Activated CD4-positive, CD25-positive, alpha-beta regulatory T cell treated with anti-CD3 and anti-CD28 coated beads, Interleukin-2, amount 50 U/mL, for 16 hours (primary cell): ENCODE measurements at places on chromosomes 1 and 21.

GRCh38 chr1:167126811-167127210 lies 32.9 kb downstream of the STYXL2 start:
- DNase-seq: no peak

DNA sequence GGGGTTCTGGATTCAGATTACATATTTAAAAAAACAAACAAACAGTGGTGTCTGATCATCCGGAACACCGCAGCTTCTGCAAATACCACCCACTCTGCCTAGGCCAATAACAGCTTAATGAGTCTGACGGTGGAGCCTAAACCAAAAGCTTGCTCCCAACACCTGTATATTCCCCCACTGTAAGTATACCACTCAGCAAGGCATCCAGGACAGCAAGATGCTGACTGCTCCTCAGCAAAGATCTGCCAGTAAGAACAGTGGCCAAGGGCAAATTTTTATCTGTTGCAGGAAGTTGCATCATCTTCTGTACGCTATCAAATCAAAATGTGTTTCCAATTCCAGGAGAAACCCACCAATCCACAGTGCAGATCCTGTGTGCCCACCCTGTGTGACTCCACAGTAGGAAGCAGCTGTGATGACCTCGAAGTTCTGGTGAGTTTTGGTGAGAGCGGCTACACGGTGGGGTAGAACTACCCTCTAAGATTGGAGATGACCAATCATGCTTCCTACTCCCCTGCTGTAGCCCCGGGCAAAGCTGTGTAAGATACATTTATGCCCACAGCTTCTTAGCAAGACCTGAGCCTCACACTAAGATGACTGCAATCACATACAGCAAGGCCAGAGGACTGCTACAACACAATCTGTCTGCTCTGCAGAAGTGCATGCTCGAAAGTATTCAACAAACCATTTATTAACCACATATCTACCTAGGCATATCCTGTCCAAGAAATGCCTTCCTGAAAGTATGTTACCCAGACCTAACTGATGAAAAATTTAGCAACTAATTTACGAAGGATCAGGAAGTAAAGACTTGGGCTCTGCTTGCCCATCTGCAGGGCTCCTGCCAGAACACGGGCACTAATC lies 30.5 kb downstream of the SIPA1L2 start:
- no peak for DNase-seq

GRCh38 chr1:209678981-209679539 lies 3.8 kb downstream of the G0S2 start:
- no peak for DNase-seq

DNA sequence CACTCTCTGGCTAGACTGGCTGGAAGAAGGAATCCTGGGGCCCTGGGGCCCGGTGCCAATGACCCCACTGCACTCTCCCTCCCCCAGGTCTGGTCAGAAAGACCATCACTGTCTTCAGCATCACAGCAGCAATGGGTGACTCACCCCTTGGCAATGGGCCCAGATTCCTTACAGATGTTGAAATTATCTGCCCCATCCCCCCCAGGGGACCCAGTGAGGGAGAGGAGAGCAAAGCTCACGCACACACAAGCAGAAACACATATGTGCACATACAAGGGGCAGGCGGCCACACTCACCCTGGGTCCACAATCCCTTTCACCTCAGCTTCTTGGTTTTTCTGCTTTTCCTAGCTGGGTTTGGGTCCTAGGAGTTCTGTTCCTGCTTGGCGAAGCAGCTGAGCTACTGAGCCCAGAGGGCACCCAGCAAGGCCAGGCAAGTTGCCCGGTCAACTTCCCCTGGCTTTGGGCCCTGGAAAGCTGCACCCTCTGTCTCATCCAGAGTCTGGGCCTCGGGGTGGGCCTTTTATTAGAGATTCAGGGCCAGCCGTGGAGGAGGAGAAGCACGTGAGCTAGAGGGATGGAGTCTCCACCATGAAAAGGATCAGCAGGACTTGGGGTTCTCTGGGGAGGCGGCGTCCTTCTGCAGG lies 2.6 kb downstream of the COL16A1 start:
- DNase-seq: no peak

DNA sequence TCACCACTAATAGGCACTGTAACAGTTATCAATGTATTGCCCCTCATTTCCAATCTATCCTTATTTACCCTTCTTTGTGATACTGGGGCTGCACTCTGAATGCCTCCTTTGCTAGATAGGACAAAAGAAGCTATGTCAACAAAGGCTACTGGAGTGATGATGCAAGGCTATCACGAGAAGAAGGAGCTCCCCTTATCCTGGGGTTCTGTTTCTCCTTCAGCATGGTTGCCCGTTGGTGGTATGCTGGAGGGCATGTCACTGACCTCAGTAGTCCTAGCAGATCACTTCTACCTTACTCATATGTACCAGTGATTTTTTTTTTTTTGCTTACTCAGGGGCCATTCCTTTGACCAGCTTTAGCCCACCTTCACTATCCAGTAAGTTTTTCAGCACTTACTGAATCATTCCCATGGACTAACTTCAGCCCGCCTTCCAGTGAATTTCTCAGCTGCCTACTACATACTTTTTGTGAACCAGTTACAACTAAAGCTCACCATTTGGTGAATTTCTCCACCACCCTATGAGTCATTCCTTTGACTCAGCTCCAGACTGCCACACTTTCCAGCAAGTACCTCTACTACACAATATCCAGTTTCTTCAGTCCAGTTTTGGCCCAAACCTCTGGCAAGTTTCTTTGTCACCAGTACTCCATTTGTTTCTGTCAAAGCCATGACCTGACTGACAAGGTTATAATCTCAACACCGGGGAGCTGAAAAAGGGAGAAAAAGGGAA lies 944.5 kb downstream of the KCNT2 start:
- DNase-seq: no peak

- DNase-seq: no peak
Observed at GRCh38 chr1:59688976-59689375, 125.8 kb upstream of the HOOK1 start.

- DNase-seq: no peak
Observed at GRCh38 chr1:31376375-31377134, 3.7 kb upstream of the FABP3 start.

DNA sequence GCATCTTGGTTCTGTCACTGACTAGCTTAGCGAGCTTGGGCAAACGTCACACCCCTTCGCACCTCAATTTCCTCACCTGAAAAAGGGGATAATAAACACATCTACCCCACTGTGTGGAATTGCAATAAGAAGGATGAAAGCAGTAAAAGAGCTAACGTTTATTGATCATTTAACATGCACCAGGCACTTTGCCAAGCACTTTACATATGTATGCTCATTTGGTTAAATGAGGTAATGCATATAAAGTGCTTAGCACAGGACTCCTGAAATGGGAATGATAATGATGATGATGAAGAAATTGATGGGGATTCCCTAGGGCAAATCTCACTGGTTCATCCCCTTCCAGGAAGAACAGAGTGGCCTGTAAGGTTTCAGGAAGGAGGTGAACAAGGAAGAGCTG lies 4.8 kb downstream of the NKAIN1 start:
- no peak for DNase-seq

GRCh38 chr1:169974067-169974466 lies 80.4 kb upstream of the SCYL3 start:
- DNase-seq: no peak

DNA sequence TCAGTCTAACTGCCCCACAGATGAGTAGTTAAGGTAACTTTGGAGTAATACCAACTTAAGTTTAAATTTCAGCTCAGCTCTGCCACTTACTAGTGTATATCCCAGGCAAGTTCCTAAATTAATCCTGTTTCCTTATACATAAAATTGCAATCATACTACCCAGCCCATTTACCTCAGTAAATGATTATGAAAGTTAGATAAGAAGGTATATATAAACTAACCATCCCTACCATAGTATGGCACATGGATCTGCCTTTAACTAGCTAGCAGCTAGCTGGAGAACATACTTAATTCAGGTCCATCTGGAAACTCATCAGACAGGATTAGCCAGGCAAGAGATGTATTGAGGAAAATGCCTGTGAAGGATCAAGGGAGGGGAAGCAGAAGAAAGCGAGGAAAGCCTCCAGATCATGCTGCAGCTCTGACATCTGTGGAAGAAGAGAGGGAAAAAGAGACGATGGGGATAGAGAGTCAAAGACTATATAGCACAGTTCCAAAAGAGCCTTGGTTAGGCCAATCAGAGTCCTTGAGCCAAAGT lies 8.0 kb upstream of the JAK1 start:
- no peak for DNase-seq

DNA sequence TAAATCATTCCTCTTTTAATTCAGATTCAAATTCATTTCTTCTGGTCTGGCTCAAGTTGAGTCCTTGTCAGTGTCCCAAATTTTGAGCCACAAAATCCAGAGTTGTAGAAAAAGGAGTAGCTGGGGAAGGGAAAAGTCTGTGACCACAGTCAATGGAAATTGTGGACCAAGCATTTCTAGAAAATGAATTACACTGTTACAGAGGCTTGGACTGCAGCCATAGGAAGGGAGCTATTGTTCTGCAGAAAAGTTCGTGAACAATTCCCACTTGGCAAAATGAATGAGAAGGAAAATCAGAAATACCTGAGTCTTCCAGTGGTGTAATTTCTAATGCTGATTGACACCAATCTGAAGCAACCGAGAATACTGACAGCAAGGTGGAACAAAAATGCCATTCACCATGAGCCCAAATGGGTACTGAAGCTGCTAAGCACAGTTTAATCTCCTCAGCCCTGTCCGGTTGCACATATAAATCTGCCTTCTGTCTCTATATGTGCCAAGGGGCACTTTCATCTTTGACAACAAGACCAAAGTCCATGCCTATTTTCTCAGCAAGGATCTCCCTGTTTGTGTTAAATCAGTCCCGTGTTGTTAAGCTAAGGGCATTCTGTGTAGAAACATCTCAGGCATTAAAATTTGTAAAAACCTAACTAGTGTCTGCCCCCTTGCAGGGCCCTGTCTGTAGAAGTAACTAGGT lies 51.3 kb downstream of the TEX35 start:
- no peak for DNase-seq
